ENCODE measurements at places on chromosomes 11 and 22. TPM values are rescaled to one million over a fixed set of nuclear protein-coding genes. Genes with fewer than 3 reads are reported as not detected.

C1QTNF4 gene
- total RNA-seq: not detected

DNA sequence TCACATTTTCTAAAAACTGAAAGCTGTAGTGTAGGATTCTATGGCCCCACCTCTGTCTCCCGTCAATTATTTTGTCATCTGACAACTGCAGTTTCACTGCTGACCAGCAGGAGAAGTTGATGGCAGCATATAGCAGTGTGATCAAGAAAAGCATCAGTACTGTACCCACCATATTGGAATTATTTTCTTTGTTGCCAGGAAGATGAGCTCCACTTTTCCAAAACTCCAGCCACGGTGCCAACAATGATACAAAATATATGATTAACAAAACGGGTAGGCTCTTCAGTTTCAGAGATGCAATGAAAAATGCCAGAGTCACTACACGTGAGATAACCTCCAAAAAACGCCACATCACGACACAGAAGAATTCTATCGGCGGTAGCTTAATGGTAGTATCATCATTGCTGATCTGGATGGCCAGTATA, 41.3 kb downstream of the XKR3 start:
- H3K27me3 ChIP-seq: no peaks in the 10 kb centered on the region
- H3K4me1 ChIP-seq: no peaks in the 10 kb centered on the region
- no peaks in the 10 kb centered on the region for H3K36me3 ChIP-seq
- H3K27ac ChIP-seq: no peak overlapping the region
- no peak overlapping the region for H3K4me3 ChIP-seq

- no peak for DNase-seq
- no peaks in the 10 kb centered on the region for H3K4me1 ChIP-seq
- no peak overlapping the region for H3K27ac ChIP-seq
- H3K4me3 ChIP-seq: no peak overlapping the region
Measured at GRCh38 chr11:79100093-79100910, 340.5 kb downstream of the TENM4 start.

DNA sequence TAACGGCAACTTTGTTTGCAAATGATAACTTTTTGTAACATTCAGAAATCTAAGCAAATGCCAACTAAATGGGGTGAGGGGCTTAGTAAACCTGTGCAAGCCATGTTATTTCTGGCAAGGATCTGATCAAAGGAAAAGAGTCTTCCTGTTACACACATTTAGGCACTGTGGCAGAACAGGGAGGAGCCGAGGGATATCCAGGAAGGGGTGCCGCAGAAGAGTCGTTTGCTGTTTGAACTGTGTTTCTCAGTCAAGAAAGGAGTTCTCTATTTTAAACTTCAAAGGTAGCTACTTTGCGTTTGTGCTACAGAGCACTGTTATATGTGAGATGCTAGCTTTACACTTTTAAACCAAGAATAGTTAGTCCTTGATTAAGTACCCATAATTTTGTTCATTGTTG, 175.5 kb downstream of the ETS1 start:
- DNase-seq: no peak
- H3K27ac ChIP-seq: no peak overlapping the region
- H3K4me3 ChIP-seq: no peak overlapping the region
- no peaks in the 10 kb centered on the region for H3K27me3 ChIP-seq
- no peaks in the 10 kb centered on the region for H3K36me3 ChIP-seq

DNA sequence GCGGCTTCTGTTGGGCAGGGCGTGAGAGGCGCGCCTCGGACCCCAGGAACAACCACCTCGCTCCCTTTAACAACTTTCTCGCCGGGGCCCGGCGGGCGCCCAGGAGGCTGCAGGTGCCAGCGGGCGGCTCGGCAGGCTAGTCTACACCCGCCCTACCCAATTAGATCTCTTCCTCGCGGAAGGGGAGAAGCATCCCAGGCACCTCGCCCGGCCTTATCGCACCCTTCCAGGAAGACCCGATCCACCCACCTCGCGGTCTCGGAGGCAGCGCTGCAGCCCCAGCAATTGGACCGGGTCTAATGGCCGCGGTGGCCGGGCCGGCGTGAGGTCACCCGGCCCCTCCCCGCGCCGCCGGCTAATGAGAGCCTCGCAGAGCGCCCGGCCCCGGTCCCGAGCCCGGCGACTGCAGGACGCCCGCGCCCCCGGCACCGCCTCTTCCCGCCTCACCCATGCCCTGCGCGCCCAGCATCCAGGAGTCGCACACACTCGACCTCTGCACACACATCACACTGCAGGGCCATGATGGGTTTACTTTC, at the start of gene PLAAT3:
Gene PLAAT3 (minus strand): TSS at position 298 of the 536 bp plus-strand sequence. CDS start 419 bp downstream, outside the sequence.
- peak within 1 kb of the TSS; percentile 86 for H3K4me3 ChIP-seq
- H3K27ac ChIP-seq: peak within 1 kb of the TSS; percentile 25
- H3K4me1 ChIP-seq: peaks cover 38% of the 10 kb centered on the region
- no peaks in the 10 kb centered on the region for H3K36me3 ChIP-seq
- no peaks in the 10 kb centered on the region for H3K27me3 ChIP-seq

DNA sequence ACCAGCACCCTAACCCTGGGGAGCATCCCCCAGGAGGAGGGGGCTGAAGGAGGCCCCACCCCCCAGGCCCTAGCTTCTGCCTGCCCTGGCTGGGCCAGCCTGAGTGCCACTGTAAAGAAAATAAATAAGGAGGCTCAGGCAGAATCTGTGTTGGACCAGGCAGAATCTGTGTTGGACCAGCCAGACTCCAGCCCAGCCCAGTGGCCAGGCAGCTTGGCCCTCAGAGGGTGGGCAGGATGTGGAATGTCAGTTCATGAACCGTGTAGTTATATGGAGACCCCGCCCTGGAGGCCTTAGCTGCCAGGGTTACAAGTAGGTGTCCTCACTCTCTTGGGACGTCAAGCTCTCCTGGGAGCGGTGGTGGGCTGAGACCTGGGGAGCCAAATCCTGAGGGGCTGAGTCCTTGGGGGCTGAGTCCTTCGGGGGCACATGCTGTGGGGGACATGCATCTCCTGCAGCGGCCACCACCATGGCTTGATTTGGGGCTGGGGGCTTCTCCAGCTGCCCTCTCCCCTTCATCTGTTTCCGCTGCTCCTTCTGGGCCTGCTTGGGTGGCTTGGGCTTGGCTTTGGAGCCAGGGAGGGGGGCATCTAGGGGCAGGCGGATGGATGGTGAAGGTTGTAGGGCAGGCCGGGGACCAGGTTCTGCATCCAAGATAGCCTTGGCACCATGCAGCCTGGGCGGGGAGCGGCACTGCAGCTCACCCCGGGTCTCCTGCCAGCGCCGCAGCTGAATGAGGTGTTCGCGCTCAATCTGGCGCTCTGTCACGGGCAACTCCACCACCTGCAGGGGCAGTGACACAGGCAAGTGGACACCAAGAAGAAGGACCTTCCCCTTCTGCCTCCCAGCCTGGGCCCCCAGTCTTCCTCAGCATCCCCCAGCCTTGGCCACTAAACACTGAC, 3.0 kb upstream of the CASTOR1 start:
- H3K27ac ChIP-seq: no peak overlapping the region
- H3K4me3 ChIP-seq: no peak overlapping the region
- peaks cover 45% of the 10 kb centered on the region for H3K36me3 ChIP-seq

- no peaks in the 10 kb centered on the region for H3K27me3 ChIP-seq
- peak within 1 kb of the TSS; percentile 80 for H3K4me3 ChIP-seq
- H3K4me1 ChIP-seq: peaks cover 16% of the 10 kb centered on the region
- DNase-seq: peak; percentile 97
- H3K36me3 ChIP-seq: no peaks in the 10 kb centered on the region
- H3K27ac ChIP-seq: peak within 1 kb of the TSS; percentile 83
Measured at GRCh38 chr11:35662649-35663407, at the start of gene TRIM44. Gene TRIM44, plus strand, starts transcription at chr11:35662775. Its CDS starts 337 bp downstream, at chr11:35663112.

- no peaks in the 10 kb centered on the region for H3K4me1 ChIP-seq
- no peak overlapping the region for H3K27ac ChIP-seq
- DNase-seq: no peak
- H3K27me3 ChIP-seq: no peaks in the 10 kb centered on the region
- H3K36me3 ChIP-seq: no peaks in the 10 kb centered on the region
- H3K4me3 ChIP-seq: no peak overlapping the region
Measured at GRCh38 chr11:63783925-63784592, 15.5 kb upstream of the ZFTA start.

DNA sequence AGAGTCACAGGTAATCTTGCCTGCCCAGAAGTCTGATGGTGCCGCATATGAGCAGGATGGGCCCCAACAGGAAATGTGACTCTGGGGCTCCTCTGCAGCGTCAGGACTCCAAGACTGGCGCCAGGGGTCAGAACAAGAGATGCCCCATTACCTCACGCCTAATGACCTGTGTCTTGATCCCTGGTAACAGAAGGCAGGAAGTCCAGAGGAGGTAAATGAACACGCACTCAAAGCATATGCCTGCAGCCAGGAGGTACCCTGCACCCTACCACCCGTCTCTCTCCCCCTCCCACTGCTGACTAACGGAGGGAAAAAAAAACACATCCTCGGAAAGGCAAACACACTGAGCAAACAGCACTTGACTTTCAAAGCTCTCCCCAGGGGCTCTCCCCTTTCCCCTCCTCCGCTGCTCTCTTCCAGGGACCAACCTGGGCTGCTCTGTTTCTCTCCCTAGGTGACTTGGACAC, 37.3 kb downstream of the ABCC8 start:
- H3K36me3 ChIP-seq: no peaks in the 10 kb centered on the region
- H3K4me3 ChIP-seq: no peak overlapping the region
- H3K27me3 ChIP-seq: peaks cover 12% of the 10 kb centered on the region
- no peak overlapping the region for H3K27ac ChIP-seq
- DNase-seq: no peak
